ENCODE measurements at places on chromosomes 12 and 14.

DNA sequence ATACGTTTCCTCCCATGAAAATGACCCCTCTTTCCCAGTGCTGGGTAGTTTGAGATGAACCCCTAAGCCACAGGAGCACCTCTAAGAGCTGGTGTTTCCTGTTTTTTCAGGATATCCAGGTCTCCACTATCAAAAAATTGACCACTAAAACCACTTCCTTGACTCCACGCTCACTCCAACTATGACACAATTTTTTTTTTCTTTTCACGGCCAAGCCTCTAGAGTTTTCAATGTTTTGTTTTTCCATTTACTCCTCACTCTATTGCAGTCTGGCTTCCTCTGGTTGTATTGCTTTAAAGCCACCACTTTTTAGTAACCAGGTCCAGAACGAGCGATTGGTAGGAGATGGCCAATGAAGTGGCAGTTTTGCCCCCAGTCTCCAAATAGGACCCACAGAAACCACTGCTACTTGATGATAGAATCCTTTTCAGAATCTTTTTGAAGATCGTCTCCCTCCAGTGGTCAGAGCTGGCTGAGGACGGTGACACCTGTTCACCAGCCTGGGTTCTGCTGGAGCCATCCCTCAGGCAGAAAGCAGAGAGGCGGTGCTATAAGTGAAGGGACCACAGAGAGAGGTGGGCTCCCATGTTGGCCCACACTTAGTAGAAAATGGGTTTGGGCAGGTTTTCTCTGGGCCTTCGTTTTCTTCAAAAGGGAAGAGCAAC is 454.4 kb downstream of the VRK1 start:
- DNase-seq = no peak

DNA sequence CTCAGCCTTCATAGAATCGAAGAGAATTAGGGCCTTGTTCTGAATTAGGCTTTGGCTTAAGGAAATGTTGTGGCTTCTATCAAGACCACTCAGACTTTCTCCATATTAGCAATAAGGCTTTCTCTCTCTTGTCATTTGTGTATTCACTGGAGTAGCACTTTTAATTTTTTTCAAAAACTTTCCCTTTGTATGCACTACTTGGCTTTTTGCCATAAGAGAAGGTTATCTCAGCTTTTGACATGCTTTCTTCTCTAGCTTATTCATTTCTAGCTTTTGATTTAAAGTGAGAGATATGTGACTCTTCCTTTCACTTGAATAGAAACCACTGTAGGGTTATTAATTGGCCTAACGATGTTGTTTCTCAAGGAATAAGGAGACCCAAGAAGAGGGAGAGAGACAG is 244.2 kb downstream of the GPHN start:
- DNase-seq = no peak

DNA sequence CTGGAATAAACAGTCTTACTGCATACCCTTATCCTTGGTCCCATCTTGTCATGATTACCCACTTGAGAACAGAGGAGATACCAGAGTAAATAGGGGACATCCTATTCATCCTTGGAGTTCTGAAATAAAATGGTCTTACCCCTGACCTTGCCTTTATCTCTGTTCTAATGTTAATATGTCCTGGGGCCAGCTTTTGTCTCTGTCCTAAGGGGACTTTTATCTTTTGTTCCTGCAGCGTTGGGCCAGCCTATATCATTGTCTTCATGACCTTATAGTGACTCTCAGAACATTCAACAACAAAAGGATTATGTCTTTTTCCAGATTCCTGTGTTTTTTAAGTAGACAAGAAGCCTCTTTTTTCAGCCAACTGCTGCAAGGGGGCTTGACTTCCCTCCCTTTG is 1057.5 kb downstream of the LRFN5 start:
- no peak for DNase-seq

- no peak for DNase-seq
These were observed 26.2 kb upstream of the CMKLR1 start for GRCh38 chr12:108365324-108365723.

- DNase-seq = no peak
These were observed 12.2 kb downstream of the UBR7 start for GRCh38 chr14:93219103-93219726.

- DNase-seq = no peak
These were observed 10.1 kb downstream of the CCDC196 start for GRCh38 chr14:66496188-66496807.

DNA sequence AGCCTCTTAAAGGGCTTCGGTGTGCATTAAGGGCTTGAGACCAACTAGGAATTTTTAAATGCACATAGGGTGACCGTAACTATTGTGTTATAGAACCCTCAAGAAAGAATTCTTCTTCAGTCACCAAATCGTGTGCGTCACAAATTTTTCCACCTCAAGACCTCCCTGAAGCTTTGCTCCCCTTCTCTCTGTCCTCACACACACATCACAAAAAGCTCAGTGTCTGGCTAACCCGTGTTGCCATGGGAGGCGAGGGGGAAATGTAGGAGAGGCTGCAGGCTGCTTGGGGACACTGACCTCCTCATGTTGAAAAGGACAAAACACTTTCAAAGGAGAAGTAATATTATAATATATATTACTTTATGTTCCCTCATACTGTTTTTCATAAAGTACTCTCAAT is 10.6 kb downstream of the SSPN start:
- no peak for DNase-seq

DNA sequence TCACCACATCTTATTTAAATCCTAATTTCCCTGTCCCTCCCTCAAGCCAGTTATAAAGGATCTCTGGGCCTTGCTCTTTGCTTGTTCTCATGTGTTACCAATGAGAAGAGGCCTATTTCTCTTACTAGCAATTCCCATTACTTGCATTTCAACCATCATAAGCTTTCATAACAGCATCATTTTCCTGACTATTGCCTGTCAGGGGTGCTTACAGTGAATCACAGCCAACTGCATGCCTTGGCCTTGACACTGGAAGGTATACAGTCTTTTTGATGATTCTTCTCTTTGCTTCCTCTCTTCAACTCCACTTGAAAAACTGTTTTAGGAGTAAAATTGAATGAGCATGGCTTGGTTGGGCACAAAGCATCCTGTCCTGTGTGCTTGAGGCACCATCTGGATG is 127.0 kb downstream of the NPAS3 start:
- no peak for DNase-seq

DNA sequence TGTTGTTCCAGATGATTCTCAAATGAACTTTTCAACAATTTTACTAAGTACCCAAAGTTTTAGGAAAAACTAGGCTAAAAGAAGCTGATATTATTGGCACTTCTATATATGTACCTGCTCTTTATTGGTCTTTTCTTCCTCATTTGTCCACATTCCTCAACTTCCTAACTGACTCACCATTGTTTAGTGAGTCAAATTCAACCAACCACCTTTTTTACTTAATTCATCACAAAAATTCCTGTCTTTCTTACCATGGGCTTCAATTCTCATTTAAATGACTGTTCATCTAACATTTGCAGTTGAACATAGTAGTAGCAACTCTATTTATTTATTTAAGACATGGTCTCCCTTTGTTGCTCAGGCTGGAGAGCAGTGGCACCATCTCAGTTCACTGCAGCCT is 47.6 kb upstream of the SLC2A13 start:
- DNase-seq = no peak

DNA sequence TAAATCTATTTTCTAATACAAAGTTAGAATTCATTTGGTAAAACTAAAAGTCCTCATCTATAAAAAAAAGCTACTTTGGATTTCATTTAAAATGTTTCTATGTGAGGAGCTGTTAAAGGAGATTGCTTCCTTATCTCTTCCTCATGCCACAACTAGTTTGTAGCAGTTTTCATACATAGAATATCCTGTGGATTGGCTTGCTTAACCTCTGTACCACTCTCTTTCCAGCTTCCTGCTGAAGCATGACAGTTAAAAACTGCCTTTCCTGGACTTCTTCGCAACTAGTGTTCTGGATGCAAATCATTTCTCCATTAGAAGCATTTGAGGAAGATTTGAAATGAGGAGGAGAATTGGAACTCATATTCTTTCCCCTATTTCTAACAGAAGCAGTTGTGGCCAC is 49.6 kb downstream of the ST8SIA1 start:
- DNase-seq = no peak

GRCh38 chr12:6088921-6089747 is 35.3 kb downstream of the VWF start:
- DNase-seq = peak; percentile 65

GRCh38 chr14:39469094-39469710 is 37.0 kb upstream of the FBXO33 start:
- DNase-seq = no peak

DNA sequence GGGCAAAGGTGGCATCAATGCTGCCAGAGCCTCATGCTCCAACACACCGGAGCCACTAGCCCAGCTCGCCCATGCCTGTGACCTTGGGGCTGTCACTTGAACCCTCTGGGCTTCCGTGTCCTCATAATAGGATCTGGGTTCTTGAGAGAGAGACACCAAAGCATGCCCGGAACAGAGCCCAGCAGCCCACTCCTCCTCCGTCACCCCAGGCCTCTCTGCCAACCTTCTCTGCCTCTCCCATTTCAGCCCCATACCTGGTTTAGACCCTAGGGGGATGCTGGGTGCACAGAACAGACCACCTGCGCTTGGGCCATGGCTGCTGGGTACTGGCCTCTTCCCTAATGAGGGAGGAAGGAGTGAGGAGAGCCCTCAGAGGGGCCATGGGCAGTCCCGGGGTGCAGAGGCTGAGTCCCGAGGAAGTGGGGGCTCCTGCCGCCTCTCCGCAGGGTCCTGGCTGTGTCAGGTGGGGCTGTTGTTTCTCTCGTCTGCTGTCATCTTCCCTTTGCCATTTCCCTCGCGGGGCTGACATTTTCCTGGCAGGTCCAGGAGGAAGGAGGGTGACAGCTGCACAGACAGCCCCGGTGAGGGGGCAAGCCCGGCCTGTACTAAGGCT is 172.4 kb upstream of the RTL1 start:
- peak; percentile 23 for DNase-seq

DNA sequence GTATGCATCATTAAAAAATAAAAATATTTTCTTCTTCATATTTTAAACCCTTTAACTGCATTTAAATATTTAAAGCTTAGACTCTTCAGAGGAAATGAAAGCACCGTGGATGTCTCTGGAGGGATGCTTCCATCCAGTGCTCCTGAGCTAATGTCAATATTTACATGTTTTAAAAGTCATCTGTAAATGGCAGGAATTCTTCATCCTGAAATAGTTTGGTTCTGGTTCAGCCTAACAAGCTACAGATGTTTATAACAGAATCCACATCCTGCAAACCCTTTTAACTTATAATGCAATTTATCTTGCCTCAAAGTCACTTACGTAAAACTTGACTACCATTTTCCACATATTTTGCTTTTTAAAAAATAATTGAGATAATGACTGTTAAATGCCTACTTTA is 1207.3 kb downstream of the SLC16A7 start:
- DNase-seq = no peak

DNA sequence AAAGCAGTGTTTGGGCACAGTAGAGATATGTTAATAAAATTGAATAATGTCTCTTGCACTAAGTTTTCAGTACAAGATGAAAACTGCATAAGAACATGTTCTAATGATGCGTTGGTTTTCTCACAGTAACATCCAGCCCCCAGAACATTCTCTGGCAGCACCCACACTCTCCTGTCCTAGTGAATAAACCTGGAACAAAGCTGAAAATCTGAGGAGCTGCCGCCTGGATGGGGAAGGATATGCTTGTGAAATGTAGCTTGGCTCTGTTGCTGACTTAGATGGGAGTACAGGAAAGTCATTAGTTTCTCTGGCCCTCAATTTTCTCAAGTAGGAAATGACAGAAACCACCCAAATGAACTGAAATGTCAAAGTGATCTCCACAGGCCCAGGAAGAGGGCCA is 323.8 kb downstream of the APAF1 start:
- DNase-seq = no peak

- DNase-seq = no peak
These were observed 103.8 kb downstream of the RFLNA start for GRCh38 chr12:124398578-124399227.

GRCh38 chr12:67358781-67359338 is 89.7 kb downstream of the CAND1 start:
- DNase-seq = no peak

DNA sequence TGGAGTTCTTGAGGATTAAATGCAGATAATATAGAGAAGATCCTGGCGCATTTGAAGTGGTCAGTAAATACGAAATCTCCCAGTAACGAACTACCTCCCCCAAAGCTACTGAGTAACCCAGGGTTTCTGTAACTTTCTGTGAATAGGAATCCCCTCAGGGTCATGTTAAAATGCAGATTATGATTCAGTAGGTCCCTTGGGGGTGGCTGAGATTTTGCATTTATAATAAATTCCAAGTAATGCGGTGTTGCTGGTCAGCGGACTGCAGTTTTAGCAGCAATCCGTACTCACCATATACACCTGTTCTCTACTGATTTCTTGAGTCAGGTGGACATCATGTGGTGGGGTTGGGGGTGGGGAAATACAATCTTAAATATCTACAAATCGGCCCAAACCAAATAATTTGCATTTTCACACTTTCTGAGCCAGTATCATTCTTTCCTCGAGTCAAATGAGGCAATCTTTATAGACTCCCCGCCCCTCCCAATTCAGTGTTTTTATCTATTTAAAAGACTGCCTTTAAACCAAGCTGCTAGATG is 868 bp downstream of the SPATA7 start:
- no peak for DNase-seq

DNA sequence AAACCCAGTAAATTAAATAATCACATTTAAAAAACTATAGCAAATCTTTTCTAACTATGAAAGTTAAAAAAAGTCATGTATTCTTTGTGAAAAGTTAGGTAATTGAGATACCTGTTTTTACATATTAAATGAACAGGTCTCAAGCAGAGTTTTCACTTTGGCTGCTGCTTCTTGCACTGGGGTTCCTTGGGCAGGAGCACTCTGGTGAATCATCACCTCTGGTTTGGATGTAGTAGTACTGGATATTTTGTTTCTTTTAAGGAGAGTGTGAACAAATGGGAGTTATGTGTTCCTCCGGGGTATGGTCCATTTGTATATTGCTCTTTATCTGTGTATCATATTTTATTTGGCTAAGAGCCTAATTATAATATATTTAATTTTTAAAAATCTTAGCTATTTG is 82.7 kb downstream of the FUT8 start:
- DNase-seq = no peak

- no peak for DNase-seq
These were observed 40.5 kb upstream of the TBC1D15 start for GRCh38 chr12:71799106-71799505.

DNA sequence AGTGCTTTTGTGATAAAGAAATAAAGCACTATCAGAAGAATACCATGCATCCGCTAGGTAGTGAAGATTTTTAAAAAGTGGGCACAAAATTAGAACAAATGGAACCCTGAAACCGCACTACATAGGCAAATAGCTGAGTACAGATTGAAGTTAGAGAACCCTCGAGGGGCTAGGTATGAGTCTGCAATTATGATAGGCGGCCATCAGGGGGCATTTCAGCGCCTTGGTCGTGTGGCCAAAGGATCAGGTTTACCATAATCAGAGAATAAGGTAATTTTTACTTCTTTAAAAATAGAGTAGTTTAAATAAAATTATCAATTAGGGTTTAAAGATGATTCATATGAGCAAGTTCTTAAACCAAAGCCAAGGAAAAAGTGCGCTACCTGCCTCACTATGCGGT is 129.8 kb downstream of the TMX1 start:
- DNase-seq = no peak

- DNase-seq = no peak
These were observed 43.0 kb downstream of the GLRX5 start for GRCh38 chr14:95577870-95578269.
